DMS 273 treated with DMSO at 0.1 percent for 48 hours (cell line): ENCODE measurements at places on chromosomes 12 and 14.
A peak's percentile ranks its signal among the peaks of the same experiment; 100 is the strongest.

DNA sequence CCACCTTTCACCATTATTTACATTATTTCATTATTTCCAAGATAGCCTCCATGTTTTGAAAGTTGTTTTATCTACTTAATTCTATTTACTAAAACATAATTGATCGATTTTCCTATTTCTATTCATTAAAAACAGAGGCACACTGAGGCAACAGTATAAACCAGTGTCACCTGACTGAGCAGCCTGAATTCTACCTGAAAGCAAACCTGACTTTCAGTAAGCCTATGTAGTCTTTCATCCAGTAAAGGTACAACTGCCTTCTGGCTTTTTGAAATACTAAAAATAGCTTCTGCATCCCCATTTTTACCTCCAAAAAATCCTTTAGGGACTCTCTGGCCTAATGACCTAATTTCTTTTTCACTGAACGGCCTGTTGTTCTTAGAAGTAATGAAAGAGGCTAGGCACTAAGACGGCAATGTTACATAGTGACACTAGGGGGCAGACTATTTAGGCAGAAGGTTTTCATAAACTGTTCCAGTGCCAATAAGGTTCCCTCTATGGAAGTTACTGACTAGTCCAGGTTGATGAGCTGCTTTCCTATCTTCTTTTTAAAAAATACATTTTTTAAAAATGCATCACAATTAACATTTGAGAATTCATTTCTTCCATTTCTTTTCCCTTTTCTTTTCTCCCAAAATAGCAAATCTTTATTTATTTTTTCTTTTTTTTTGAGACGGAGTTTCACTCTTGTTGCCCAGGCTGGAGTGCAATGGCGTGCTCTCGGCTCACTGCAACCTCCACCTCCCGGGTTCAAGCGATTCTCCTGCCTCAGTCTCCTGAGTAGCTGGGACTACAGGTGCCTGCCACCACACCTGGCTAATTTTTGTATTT is 17.5 kb downstream of the ANAPC5 start:
- peak; percentile 56 for DNase-seq

- no peak for DNase-seq
Observed at GRCh38 chr12:22266101-22266500, 68.4 kb downstream of the ST8SIA1 start.

DNA sequence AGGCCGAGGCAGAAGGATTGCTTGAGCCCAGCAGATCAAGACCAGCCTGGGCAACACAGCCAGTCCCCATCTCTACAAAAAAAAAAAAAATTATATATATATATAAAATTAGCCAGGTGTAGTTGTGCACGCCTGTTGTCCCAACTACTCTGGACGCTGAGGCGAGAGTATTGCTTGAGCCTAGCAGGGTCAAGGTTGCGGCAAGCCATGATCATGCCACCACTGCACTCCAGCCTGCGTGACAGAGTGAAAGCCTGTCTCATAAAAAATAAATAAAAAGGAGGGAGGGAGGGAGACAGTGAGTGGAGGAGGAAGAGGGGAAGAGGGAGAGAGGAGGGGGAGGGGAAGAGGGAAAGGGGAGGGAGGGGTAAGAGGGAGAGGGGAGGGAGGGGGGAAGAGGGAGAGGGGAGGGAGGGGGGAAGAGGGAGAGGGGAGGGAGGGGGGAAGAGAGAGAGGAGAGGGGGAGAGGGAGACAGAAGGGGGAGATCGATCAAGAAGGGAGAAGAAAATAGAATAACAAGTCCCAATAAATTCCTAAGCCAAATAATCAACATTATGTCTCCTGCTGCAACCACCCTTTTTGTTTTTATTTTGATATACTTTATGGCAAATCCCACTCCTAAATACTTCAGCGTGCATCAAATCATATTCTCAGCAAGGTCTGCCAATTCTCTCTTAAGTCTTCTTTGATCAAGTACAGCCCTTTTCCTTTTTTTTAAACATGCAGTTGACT is 163.9 kb downstream of the MED13L start:
- DNase-seq, result no peak

GRCh38 chr12:69290545-69291277 is 51.3 kb downstream of the CPSF6 start:
- DNase-seq, result peak; percentile 46

DNA sequence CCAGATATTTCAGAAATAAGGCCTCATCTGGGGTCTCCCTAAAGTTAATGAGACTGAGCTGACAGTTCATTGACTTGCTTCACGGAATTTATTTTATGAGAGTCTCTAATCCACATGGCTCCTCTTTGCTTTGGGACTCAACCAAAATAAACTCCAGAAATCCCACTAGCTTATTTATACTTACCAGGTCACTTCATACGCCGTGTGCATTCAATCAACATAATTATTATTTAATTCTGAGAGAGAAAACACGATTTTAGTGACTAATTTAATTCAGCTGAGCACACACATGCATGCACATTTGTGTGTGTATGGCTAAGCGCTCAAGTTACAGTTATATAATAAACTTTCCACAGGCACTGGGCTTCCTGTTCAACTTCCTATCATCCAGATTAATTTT is 333.4 kb upstream of the CCDC196 start:
- no peak for DNase-seq

- no peak for DNase-seq
Observed at GRCh38 chr12:121397521-121397920, 2.4 kb upstream of the RNF34 start.

DNA sequence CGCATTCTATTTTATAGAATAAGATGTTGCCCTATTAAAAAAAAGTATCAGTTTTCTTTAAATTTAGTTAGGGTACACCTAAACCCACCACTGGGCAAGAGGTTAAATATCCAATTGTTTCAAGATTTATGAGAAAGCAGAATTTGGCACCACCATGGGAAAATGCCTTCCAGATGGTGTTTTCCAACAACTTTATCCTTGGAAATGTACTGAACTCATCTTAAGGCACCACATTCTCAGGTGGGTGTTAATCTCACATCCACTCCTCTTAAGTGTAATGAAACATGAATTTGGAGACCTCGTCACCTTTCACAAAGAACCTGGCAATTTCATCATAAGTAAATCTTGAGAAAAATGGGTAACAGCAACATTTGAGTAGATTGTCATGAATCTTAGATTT is 13.1 kb downstream of the CBX5 start:
- DNase-seq, result no peak

- no peak for DNase-seq
Observed at GRCh38 chr12:20409607-20410377, 41.5 kb downstream of the PDE3A start.

- DNase-seq, result no peak
Observed at GRCh38 chr12:46886541-46887041, 60.8 kb upstream of the SLC38A4 start.

GRCh38 chr12:110117956-110118685 is 6.0 kb upstream of the IFT81 start:
- DNase-seq, result no peak

DNA sequence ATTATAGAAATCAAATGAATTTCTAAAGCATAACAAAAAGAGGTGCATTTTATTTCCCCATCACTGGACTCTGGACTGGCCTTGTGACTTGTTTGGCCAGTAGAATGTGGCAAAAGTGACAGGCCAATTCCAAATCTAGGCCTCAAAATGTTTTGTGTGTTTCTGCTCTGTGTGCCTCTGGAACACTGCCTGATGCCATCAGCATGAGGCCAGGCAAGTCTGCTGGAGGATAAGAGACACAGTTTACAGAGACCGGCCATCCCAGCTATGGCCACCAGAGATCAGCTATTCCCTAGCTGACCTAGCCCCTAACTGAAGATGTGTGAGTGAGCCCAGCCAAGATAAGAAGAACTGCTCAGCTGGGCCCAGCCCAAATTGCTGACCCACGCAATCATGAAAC is 32.9 kb downstream of the ASCL1 start:
- no peak for DNase-seq

GRCh38 chr14:70882776-70883492 is 24.3 kb upstream of the PCNX1 start:
- no peak for DNase-seq

DNA sequence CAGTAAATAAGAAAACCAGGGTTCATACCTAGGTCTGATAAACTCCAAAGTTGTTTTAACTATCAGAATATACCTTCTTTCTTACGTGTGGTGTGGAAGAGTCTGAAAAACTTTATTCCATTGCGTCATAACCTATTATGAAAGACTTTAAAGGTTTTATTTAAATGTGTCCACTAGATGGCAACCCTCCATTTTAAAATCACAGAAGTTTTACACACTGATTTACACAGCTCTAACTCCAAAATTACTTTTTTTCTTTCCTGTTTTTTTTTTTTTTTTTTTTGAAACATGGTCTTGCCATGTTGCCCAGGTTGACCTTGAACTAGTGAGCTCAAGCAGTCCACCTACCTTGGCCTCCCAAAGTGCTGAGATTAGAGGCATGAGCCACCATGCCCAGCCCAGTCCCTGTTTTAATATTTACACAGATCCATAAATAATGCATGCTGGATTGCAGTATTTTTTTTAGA is 17.3 kb upstream of the TMPRSS12 start:
- DNase-seq, result no peak

GRCh38 chr12:129771238-129771637 is 132.6 kb downstream of the TMEM132D start:
- no peak for DNase-seq

- no peak for DNase-seq
Observed at GRCh38 chr14:64225151-64225757, 68.9 kb downstream of the ESR2 start.

DNA sequence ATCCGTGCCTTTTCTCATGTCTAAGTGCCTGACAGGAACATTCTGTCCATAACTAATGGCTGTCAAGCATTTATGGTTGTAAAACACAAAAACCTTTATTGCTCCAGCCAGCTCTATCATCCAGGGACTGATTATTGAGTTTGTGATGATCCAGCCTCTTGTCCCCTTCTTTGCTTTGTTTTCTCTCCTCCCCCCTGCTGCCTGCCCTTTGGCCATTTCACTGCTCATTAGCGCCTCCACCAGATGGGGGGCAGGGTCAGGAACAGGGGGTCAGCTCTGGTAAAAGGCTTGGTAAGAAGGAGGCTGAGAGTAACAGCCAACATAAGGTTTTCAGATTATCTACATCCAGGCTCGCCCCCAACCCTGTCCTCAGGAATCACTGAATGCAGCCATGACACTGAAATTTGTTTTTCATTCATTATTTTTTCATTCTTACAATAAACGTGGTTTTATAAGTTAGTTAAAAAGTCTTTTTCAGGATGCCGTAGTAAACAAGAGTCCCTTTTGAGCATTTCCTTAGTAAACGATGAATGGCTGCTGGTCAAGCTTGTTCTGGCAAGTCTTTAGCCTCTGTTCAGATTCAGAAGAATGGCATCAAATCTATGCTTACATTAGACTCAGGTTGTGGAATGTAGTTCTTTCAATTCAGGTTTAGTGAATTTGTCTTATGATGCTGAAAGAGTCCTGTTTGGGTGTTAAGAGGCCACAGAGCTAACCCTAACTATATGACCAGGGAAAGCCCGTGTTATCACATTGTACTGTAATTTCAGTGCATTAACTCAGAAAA is 21.7 kb downstream of the HMGA2 start:
- no peak for DNase-seq

- DNase-seq, result no peak
Observed at GRCh38 chr14:43651185-43651787, 855.8 kb downstream of the FSCB start.

DNA sequence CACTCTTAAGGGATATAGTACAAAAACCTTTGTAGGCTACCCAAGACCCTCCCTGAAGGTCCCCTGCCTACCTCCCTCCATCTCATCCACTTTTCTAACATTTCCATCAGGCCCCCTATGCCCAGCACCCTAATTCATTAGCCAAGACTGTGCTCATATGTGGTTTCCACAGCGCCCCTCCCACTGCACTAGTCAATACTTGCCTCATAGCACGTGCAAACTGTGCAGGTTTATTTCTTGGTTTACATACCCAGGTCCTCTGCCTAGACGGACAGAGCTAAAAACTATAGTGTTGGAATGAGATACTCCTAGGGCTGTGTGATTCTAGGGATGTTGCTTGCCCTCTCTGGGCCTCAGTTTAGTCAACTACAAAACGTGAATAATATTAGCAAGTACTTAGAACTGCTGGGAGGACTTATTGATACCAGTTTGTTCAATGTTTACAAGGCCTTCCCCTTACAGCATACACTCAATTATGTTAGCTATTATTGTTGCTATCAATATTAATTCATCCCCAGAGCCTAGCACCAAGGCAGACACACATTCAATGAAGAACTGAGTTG is 50.4 kb downstream of the NUAK1 start:
- no peak for DNase-seq

- no peak for DNase-seq
Observed at GRCh38 chr12:97274386-97274785, 188.2 kb upstream of the RMST start.

DNA sequence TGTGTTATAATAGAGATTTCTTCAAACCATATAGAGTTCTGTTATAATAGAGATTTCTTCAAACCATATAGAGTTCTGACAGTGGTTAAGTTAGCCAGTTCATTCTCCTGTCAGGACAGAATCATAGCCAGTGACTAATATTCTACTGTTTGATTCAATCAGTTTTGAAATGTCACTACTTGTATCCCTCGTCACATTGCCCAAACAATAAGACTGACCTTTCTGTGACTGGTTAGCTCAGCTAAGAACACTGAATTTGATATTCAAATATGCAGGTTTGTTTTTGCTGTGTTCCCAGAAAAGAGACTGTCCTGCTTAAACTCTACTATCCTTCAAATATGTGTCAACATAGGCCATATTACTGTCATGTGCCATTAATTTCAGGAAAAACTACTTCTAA is 74.4 kb downstream of the ALG10B start:
- no peak for DNase-seq

DNA sequence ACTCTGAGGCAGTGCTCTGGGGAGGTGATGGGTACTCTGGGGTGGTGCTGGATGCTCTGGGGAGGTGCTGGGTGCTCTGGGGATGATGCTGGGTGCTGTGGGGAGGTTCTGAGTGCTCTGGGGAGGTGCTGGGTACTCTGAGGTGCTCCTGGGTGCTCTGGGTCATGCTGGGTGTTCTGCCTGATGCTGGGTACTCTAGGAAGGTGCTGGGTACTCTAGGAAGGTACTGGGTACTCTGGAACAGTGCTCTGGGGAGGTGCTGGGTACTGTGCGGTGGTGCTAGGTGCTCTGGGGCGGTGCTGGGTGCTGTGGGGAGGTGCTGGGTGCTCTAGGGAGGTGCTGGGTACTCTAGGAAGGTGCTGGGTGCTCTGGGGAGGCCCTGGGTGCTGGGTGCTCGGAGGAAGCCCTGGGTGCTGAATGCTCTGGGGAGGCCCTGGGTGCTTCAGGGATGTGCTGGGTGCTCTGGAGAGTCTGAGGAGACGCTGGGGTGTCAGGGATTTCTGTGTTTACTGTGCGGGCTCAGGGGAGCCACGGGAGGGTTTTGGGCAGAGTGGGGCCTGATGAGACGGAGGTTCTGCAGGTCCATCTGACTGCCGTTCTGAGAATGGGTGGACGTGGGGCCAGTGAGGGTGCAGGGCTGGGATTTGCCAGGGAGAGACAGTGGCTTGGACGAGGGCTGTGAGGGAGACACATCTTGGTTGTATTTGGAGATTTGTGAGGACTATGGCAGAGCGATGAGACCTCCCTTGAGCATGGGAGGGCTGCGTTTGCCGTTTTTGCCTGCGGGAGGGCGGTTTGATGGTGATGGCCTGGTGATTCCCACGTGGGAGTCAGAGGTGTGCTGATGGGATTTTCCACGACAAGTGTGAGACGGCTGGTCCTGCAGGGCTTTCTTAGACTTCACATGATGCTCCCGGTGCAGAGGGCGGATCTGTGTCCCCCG is 30.0 kb downstream of the MMP17 start:
- DNase-seq, result no peak
